ENCODE measurements at places on chromosomes 2 and 18.
A peak's percentile ranks its signal among the peaks of the same experiment; 100 is the strongest.

DNA sequence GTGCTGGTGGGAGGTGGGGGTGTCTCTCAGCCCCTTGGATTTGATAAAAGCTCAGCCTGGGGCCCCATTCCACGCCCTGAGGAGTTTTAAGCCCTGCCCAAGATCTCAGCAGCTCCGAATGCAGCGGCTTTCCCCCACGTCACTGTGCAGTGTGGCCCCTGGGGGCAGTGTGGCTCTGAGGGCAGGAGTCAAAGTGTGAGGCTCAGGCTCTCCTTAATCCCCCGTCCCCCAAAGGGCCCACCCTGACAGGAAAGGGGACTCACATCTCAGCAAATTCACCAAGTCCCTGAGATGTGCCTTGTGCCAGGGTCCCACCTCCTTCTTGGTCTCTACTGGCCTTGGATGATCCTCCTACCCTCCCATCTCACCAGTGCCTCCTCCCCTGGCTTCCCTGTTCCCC, 25.2 kb downstream of the NPPC start:
- DNase-seq = no peak

- DNase-seq = no peak
Observed at GRCh38 chr18:48950536-48951447, at the start of gene SMAD7. Gene SMAD7, minus strand, starts transcription at chr18:48950965. Its CDS starts 541 bp downstream, at chr18:48950424.

GRCh38 chr18:6885006-6885481, 155.5 kb downstream of the ARHGAP28 start:
- no peak for DNase-seq

GRCh38 chr2:106332054-106332453, 136.2 kb downstream of the RGPD3 start:
- no peak for DNase-seq

- no peak for DNase-seq
Observed at GRCh38 chr2:42938671-42939370, 146.4 kb upstream of the HAAO start.

GRCh38 chr2:9488583-9489547, 14.5 kb downstream of the IAH1 start:
- DNase-seq = no peak

DNA sequence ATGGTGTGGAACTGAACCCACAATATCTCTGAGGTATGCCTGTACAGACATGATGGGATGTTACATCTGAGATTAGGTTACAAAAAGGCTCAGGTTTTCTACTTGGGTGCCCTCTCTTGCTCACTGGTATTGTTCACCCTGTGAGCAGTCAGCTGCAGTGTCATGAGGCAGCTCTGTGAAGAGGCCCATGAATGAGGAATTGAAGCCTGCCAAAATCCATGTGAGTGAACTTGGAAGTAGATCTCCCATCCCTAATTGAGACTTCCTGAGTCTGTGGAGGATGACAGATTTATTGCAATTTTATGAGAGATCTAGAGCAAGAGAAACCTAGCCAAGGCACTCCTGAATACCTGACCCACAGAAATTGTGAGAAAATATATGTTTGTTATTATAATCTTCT, 404.9 kb upstream of the ZEB2 start:
- DNase-seq = no peak

DNA sequence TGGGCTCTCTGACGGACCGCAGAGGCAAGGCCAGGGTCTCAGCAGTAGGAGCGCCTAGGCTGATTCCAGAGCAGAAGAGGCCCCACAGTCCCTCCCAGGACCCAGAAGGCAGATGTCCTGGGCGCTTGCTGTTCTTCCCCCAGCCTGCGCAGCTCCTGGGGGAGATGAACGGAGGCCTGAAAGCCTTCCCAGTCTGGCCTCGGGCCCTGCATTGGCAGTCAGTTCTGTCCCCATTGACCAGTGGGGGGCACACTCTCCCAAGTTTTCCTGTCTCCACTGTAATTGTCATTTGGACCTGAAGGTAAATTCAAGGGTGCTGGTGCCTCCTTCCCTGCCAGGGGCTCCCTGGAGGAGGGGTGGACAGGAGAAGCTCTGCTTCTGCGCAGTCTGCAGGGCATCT, 345.7 kb downstream of the CYP26B1 start:
- DNase-seq = peak; percentile 57

- DNase-seq = peak; percentile 13
Observed at GRCh38 chr2:52632543-52632942, 1135.1 kb upstream of the CHAC2 start.

- DNase-seq = no peak
Observed at GRCh38 chr2:179729966-179730365, 131.4 kb downstream of the ZNF385B start.

GRCh38 chr2:220499225-220499624, 871.8 kb downstream of the SLC4A3 start:
- no peak for DNase-seq

GRCh38 chr2:226971770-226972169, 135.9 kb downstream of the RHBDD1 start:
- no peak for DNase-seq

DNA sequence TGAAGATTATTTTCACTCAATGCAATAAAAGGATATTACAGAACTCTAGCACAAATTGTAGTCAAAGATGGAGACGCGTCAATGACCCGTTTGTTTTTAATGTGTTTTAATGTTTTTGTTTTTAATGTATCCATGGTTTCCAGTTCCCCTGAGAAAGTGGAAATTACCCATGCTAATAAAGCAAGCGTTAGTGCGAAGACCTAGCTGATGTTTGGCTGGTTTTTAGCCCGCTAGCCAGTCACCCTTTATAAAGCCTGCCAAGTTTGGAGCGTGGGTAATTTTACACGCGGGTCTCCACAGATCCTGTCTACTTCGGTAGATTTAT, 430 bp upstream of the CHMP1B start:
- DNase-seq = no peak

- DNase-seq = no peak
Observed at GRCh38 chr2:219946529-219946928, 319.1 kb downstream of the SLC4A3 start.

DNA sequence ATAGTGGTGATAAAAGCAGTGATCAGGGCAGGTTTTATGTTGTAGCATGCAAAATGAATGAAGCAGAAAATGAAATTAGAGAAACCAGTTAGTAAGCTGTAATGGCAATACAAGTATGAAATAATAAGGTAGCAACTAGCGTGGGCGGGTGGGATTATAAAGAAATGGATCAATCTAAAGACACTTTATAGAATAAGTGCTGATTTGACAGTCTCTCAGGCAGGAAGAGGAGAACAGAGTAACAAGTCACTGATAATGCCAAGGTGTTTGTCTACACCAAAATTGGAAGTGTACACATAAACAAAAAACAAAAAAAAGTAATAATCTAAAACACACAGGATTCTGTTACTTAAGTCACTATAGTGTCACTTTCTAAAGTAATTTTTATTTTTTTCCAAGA, 51.0 kb upstream of the PCBP1 start:
- DNase-seq = no peak

- DNase-seq = no peak
Observed at GRCh38 chr2:62330959-62331358, 135.0 kb downstream of the B3GNT2 start.

DNA sequence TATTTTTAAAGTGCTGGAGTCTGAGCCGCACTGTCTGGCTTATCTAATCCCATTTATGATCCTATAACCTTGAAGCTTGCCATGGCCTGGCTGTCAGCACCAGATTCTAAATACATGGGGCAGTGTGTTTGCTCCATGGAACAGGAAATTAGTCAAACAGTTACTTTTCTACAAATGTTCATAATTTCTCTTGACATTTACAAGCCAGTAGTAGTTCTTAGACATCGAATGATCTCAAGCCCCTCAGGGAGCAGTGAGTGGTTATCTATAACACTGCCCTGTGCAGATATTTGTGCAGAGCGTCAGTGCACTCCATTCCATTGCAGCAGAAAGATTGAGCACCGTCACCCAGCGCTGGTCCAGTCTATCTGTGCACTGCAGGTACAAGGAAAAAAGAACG, 205.2 kb downstream of the AGPS start:
- DNase-seq = no peak
